ENCODE measurements at places on chromosomes 6 and 20. TPM values are rescaled to one million over a fixed set of nuclear protein-coding genes. Genes with fewer than 3 reads are reported as not detected.

Gene SLC29A1
- total RNA-seq, result 0.39 TPM

Gene TBXT
- total RNA-seq, result not detected

Gene RIPPLY2
- not detected for total RNA-seq

Gene RUNX2
- 1.6 TPM for total RNA-seq

Gene C6orf163
- total RNA-seq, result 0.76 TPM

Gene CRISP3
- total RNA-seq, result not detected

Gene SLC17A1
- total RNA-seq, result not detected

Gene SLC17A3
- not detected for total RNA-seq

Gene LY6G6C
- total RNA-seq, result 0.39 TPM

Gene FOXS1
- total RNA-seq, result not detected

Gene GCNT2
- 0.79 TPM for total RNA-seq

Gene SCRT2
- not detected for total RNA-seq

Gene SLC22A2
- 0.11 TPM for total RNA-seq

Gene C6orf52
- total RNA-seq, result not detected

Gene CFAP61
- total RNA-seq, result 0.79 TPM

Gene GHRH
- not detected for total RNA-seq

Gene ZSWIM1
- 17.5 TPM for total RNA-seq

Gene SFTA2
- total RNA-seq, result 0.39 TPM

Gene TFAP2C
- 39.7 TPM for total RNA-seq

Gene CHMP4B
- total RNA-seq, result 40.8 TPM

Gene SAMD3
- total RNA-seq, result not detected

Gene SPDEF
- not detected for total RNA-seq

Gene OPRM1
- total RNA-seq, result not detected

Gene HCRTR2
- 0.39 TPM for total RNA-seq

Gene C20orf173
- not detected for total RNA-seq

Gene NT5E
- 85.2 TPM for total RNA-seq

Gene IMPG1
- not detected for total RNA-seq

Gene PTCRA
- not detected for total RNA-seq

Gene SPATS1
- not detected for total RNA-seq

Gene TAAR5
- total RNA-seq, result not detected

Gene CALHM6
- 0.98 TPM for total RNA-seq

Gene C4A
- 2.2 TPM for total RNA-seq

Gene ARMH2
- not detected for total RNA-seq

Gene LST1
- not detected for total RNA-seq

Gene GPSM3
- 0.79 TPM for total RNA-seq

Gene GRIK2
- 1.2 TPM for total RNA-seq

Gene NFYA
- total RNA-seq, result 14.2 TPM

Gene CEP162
- total RNA-seq, result 10.2 TPM

Gene TRAPPC3L
- total RNA-seq, result not detected

Gene SPATA25
- total RNA-seq, result 0.98 TPM

Gene C20orf202
- total RNA-seq, result under 0.01 TPM

Gene KIAA1755
- total RNA-seq, result 11.3 TPM

Gene TMEM217
- 2.4 TPM for total RNA-seq

Gene EYA2
- not detected for total RNA-seq

Gene PI3
- total RNA-seq, result not detected

Gene KHDC1L
- total RNA-seq, result not detected

Gene KCNS1
- 0.79 TPM for total RNA-seq

Gene RSPO3
- not detected for total RNA-seq

Gene MLN
- total RNA-seq, result not detected

Gene NKAPL
- 2.7 TPM for total RNA-seq

Gene SRSF12
- 1.2 TPM for total RNA-seq

Gene KCNQ2
- not detected for total RNA-seq

Gene HRH3
- total RNA-seq, result not detected

Gene DZANK1
- 1.6 TPM for total RNA-seq

Gene LTB
- not detected for total RNA-seq

Gene CDH26
- total RNA-seq, result 1.4 TPM

Gene WFDC12
- not detected for total RNA-seq

Gene RRBP1
- total RNA-seq, result 103 TPM

Measured in placental epithelial cell (primary cell).